Foreskin fibroblast (primary cell): ENCODE measurements at places on chromosomes 2 and 18.
A peak's percentile ranks its signal among the peaks of the same experiment; 100 is the strongest.

DNA sequence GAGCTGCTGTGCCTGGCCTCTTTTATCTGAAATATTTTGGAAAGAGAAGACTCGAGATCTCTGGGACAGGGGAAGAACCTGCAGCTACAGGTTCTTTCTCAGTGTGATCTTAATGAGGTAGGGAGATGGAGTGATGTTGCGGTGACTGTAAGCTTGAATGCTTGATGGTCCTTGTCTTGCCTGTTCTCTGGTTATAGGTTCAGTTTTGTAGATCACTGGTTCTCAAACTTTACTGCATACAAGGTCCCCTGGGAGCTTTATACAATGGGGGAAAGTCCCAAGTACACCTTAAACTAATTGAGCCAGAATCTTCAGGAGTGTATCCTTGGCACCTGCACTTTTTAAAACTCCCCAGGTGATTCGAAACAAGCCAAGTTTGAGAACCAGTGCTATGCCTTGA lies 136.7 kb upstream of the CXCR4 start:
- DNase-seq: no peak

- peak; percentile 79 for DNase-seq
Observed at GRCh38 chr2:231110551-231110950, 14.3 kb downstream of the HTR2B start.

GRCh38 chr2:7226501-7226900 lies 309.3 kb downstream of the RNF144A start:
- DNase-seq: no peak

- no peak for DNase-seq
Observed at GRCh38 chr2:96699621-96700020, 40.2 kb downstream of the LMAN2L start.

DNA sequence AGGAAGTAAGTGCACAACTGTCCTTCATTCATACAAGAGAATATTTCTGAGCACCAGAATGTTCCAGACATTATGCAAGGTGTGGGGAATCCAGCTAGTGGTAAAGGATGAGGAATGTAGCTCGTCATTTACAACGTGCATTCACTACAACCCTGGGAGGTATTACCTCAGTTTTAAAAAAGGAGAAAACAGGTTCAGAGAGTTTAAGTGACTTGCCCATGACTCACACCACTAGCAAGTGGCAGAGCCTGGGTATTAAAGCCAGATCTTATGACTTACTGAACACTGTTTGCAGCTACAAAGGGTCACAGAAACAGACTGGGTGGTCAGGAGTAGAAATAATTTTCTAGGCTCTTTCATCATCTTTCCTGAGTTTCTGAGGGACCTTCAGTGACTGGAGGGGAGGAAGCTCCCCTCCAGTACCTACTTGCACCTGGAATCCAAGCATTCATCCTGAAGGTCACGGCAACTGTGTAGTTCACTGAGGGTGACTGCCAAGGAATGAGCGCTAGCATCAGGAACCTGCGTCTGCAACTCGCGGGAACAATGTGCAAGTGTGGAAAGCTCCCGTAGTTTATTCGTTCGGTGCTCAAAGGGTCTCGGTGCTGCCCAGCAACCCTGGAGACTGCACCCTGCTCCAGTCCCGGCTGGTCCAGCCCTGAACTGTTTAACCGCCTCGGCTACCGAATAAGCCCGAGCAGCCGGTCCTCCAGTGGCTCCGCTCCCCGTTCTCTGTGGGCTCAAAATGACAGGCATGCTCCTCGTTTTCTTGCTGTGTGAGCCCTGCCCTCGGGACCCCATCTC lies 647 bp downstream of the CCDC121 start:
- DNase-seq: peak; percentile 83

- DNase-seq: no peak
Observed at GRCh38 chr18:61183798-61184197, 149.4 kb upstream of the CDH20 start.

DNA sequence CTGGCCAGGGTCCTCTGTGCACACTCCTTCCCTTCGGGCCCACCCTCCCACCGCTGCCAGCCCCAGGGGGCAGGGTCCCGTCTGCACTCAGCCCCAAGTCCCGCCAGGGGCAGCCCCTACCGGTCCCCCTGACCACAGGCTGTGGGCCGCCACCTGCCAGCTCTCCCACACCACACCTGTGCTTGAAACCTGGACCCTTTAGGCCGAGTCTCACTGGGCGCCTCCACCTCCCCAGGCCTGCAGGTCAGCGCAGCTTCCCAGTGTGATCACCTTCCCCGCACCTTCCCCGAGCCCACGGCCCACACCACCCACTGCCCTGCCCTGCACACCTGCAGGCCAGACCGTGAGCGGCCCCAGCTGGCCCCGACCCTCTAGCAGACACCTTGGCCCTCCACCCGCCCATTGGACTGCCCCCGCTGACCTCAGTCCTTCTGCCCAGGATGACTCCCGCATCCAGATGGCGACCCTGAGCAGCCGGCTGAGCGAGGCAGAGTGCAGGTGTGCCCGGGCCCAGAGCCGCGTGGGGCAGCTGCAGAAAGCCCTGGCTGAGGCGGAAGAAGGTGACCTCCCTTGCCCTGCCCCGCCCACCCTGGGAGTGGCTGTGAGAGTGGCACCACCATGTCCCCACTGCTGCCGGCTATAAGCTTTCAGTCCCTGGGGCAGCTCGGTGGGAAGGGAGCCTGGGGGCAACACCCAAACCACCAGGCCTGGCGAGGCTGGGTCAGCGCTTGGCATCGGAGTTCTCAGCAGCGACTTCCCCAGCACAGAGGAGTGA lies 31.3 kb upstream of the SNED1 start:
- no peak for DNase-seq

DNA sequence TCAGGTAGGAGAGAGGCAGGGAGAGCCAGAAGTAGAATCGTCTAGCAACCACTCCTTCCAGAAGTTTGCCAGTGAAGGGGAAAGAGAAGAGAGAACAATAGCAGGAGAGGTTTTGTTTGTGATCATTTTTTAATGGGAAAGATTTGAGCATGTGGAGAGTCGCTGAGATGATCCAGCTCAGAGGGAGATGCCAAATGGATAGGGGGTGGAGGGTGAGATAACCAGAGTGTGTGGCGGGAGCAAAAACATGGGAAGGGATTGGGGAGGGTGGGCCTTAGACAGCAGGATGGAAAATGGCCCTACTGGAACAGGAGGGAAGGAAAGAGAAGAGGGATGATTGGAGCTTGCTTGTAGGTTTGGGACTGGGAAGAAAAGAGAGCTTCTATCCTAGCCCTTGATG lies 269.8 kb downstream of the GLI2 start:
- DNase-seq: no peak

GRCh38 chr2:196217116-196217515 lies 45.7 kb upstream of the STK17B start:
- no peak for DNase-seq

- peak; percentile 66 for DNase-seq
Observed at GRCh38 chr2:26670171-26670570, 22.4 kb upstream of the KCNK3 start.

DNA sequence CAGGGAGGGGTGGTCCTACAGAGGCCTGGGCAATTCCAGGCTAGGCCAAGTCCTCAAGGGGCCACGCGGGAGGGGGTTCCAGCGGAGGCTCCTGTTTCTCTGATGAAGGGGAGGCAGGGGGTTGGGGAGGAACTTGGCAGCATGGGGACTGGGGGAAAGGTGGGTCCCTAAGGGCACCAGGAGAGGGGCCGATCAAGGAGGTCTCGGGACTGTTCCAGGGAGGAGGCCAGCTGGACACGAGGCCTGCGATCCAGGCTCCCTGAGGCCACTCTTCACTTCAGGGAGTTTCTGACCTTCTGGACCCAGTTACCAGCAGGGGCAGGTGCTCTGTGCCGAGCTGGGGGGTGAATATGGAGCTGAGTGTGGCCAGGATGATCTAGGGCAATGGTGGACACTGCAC lies 71.5 kb downstream of the ASB1 start:
- no peak for DNase-seq

DNA sequence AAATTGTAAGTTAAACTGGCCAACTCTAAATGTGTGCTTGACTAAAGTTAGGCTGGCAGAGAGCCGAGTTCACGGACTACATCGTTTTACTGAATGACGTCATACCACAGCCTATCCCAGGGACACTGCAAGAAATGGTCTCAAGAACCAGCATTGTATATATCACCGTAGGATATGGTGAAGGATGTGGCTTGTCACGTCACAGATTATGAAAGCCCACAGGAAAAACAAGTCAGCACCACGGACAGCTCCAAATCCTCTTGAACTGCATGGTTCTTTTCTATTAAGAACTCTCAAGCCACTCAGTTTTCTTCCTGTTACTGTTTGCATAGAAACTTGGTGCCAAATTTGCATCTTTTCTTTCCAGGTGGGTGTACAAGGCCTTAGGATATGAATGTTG lies 85.1 kb upstream of the ACAA2 start:
- DNase-seq: peak; percentile 83

- DNase-seq: no peak
Observed at GRCh38 chr2:143139835-143140393, 10.7 kb downstream of the ARHGAP15 start.

- no peak for DNase-seq
Observed at GRCh38 chr2:17194083-17194482, 324.2 kb downstream of the RAD51AP2 start.

GRCh38 chr2:112699984-112700667 lies 20.7 kb upstream of the NT5DC4 start:
- no peak for DNase-seq

DNA sequence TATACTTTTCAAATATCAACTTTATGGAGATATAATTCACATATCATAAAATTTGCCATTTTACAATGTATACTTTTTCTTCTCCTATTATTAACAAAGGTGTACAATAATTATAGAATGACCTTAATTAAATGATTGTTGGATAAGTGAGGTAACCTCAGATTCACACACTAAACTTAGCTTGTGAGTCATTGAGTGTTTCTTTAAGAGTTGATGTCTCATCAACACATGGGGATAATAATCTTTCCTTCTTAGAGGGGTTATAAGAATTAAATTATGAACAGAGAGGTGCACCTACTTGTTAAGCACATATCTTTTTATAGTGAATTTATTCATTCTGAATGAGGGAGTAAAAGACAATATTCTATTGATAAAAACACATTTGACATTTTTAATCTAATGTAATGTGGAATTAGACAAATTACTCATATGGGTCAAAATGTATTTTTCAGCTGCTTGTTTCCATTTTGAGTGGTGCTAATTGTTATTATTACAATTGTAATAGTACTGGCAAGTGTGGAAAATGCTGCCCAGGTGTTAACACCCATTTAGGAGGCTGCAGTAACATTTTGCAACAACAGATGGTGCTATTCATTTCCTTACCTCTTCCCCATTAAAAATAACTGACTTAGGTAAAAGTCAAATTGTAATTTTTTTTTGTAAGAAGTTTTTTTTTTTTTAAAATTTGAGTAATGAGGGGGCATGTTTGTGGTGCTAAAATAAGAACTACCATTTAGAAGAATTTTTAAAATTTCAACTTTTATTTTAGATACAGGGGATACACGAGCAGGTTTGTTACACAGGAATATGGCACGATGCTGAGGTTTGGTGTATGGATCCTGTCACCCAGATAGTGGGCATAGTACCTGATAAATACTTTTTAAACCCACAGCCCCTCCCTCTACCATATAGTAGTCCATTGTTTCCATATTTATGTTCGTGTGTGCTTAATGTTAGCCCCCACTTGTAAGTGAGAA lies 32.1 kb upstream of the DYNAP start:
- peak; percentile 21 for DNase-seq

GRCh38 chr2:16900405-16901025 lies 234.9 kb upstream of the CYRIA start:
- no peak for DNase-seq

DNA sequence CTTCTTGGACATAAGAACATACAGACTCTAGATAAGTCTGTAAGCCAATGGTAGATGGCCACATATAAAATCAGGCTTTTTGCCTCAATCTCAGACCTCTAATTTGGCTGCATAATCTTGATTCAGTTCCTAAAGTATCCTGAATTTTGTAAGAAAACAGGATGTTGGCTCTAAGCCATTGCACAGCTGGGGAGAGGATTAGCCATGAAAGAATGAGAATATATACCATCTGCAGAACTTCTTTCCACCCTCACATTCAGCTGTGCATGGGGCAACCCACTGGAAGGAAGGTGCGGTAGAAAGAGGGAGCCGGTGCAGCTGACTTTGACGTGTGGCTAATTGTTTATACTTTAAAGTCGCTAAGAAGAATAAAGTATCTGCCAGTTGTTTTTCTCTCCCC lies 1061.6 kb upstream of the FAM98A start:
- DNase-seq: no peak

GRCh38 chr2:193824474-193824873 lies 1629.7 kb upstream of the TMEFF2 start:
- DNase-seq: peak; percentile 68

GRCh38 chr18:60040971-60041370 lies 141.2 kb downstream of the PMAIP1 start:
- peak; percentile 64 for DNase-seq

GRCh38 chr2:174666312-174666711 lies 68.7 kb upstream of the WIPF1 start:
- DNase-seq: no peak

GRCh38 chr2:30346471-30347169 lies 100.4 kb upstream of the LCLAT1 start:
- DNase-seq: no peak

- no peak for DNase-seq
Observed at GRCh38 chr2:101787097-101787496, 89.6 kb downstream of the MAP4K4 start.

DNA sequence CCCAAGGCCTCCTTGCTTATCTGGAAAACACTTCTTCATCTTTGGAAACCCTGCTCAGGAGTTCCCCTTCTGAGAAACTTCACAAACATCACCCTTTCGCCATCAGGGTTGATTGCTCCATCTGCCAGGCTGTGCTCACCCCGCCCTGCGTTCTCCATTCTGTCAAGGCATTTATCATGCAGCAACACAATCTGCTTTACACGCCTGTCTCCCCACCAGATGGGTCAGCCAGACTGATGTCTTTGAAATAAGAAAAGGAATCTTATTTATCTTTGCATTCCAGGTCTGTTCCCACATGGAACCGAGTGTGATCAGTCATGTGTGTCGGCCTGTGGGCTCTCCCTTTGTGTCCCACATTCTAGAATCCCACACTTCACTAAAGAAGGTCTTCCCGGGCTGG lies 110.0 kb upstream of the ARL4C start:
- DNase-seq: no peak

- no peak for DNase-seq
Observed at GRCh38 chr2:188251034-188251433, 40.6 kb upstream of the GULP1 start.

DNA sequence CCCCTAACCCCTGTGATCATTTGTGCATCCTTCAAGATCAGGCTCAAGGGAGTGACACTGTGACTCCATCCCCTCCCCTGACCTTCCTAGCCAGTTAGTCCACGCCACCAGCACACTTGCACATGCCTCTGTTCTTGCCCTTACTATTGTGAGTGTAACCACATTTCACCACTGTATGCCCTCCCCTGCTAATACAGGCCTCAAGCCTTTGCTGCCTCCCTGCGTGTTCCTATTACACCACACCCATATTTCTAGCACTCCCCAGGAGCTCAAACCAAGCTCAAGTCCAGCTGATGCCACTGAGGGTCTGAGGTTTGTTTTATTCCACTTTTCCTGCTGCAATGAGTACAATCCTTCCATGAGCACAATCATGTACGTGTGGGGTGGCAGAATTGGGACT lies 288.9 kb upstream of the FBXO11 start:
- no peak for DNase-seq

GRCh38 chr2:18465979-18466378 lies 94.5 kb downstream of the RDH14 start:
- DNase-seq: no peak
